ENCODE measurements at places on chromosomes 7 and 10.
A peak's percentile ranks its signal among the peaks of the same experiment; 100 is the strongest.

- DNase-seq = no peak
Measured at GRCh38 chr10:11440250-11441150, 170.9 kb downstream of the USP6NL start.

GRCh38 chr10:132185601-132186487 lies 904 bp upstream of the DPYSL4 start:
- peak; percentile 44 for DNase-seq

DNA sequence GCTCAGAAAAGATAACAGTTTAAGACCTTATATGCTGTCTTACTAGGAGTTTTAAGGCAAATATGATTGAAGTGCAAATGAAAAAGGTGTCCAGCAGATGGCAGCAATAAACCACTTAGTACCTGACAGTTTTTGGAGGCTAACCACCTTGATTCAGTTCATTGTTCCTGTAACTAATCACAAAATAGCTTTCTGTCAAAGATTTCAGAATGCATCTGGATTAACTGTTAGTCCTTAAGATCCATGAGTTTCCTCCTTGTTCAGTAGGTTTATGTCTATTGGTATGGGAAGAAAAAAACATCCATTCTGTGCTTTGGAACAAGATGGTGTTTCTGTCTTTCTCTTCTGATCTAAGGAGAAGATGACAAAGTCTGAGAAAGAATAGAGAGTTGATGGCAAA lies 46.6 kb downstream of the CCSER2 start:
- DNase-seq = peak; percentile 31

DNA sequence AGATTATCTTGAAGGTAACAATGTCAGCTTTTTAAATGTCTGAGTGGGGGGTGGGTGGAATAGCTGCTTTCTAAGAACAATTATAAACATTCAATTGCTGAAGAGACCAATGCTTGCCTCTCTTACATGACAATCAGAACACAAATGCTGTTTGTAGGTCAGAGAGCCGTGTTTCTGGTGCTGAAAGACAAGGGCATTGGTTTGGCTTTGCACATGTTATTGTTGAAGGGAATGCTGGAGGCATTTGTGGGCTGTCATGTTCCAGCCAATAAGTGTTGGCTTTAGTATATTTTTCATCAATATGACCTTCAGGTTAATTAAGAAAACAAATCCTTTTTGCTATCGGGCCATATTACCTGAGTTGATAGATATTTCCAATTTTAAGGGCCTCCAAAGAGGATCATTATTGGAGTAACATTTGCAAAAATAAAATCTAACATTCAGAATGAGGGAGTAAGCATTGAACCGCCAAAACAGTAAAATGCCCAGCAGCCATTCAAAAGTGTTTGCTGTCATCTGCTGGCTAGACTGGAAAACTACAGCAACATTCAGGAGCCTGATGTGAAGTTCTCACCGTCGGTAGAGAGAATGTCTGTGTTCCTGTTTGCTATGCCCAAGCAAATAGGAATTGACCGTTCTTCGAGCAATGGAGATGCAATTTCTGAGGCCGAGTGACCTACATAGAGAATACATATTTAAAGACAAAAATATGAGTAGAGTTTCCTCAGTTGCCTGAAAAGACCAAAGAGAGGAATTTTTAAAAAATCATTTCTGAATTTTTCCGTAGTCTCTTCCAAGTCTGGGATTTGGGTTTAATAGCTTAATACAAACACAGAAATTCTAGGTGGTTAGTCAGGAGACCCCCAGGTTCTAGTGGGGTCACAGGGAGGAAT lies 118.9 kb downstream of the APBB1IP start:
- DNase-seq = peak; percentile 9

DNA sequence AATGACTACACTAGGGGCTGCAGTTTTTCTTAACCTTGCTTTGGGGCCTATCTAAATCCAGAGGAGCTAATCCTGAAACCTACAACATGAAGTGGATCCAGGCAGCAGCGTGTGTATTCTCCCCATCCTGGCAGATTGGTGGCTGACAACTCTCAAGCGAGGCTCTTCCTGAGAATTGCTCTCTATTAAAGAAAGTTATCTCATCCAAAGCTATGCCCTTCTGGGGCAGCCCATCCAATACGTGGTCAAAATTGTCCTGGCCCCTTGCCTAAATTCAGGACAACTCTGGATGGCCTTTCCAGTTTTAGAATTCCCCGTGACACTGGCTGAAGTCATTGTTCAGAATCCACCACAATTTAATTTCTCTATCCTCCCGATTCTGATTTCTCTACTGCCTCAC lies 66.1 kb downstream of the IQUB start:
- DNase-seq = no peak

DNA sequence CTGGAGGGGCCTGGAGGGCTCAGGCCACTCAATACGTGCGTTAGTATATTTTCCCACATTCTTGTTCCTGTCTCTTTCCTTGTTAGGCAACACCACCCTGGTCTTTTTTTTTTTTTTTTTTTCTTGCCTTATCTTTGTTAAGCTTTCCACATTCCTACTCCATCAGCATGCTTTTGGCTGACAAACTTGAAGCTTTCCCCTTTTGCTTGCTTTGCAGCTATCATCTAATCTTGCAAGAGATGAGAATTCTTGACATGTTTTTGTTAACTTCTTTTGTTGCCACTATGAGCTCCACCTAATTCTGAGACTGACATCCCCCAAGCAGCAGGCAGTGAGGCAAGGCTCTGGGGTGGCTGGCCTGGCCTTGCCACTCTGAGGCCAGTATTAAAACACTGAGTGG lies 52.5 kb upstream of the NRP1 start:
- no peak for DNase-seq

- DNase-seq = no peak
Measured at GRCh38 chr7:125561006-125561405, 631.4 kb upstream of the POT1 start.

DNA sequence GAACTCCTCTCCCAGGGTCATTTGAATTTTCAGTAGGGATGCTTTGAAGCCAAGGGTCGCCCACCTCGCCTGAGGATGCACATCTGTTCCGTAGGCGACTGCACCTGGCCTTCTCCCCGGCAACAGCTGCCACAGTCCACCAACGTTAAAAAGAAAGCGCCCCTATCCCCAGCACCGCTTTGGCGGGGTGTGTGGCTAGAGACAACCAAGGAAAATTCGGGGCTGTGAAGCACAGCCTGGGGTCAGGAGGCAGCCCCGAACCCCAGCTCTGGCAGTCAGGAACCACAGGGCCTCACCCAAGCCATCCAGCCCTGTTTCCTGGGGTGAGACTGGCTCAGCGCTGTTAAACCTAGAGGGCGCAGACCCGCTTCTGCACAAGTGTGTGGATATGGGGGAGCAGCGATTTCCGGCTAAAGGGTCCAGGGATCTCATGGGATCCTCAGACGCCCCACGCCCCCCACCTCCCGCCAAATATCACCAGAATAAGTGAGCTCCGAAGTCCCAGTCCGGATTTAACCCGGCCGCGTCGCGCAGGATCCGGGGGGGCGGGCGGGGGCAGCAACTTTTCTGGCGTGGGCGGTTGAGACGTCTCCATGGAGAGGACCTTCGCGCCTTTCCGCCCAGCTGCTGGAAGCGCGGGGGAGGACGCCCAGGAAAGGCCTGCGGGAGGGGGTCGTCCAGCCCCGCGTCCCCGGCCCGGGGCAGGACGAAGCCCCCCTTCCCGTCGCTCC lies 822 bp downstream of the ZC3HAV1L start:
- no peak for DNase-seq

DNA sequence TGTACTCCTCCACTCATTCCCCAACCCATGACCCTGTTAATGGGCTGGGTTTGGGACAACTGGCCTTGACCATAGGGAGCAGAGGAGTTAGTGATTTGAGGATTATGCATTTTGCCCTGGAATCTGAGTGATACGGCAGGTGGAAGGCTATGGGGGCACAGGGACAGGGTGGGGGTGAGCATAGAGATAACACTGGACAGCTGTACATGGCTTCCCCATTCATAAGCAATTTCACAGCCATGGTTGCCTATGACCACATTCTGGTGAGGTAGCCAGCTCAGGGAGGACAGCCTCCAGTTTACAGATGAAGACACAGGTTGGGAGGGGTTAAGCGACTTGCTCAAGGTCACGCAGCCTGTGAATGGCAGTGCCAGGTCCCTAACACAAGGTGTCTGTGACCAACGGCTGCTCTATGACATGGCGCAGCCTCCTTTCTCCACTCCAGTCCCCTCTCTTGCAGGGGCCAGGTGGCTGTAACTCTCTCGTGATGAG lies 319.5 kb downstream of the PLXNA4 start:
- no peak for DNase-seq

GRCh38 chr7:158863611-158864506 lies 7.5 kb downstream of the DYNC2I1 start:
- DNase-seq = no peak

GRCh38 chr7:103996639-103997038 lies 7.2 kb upstream of the RELN start:
- DNase-seq = no peak

DNA sequence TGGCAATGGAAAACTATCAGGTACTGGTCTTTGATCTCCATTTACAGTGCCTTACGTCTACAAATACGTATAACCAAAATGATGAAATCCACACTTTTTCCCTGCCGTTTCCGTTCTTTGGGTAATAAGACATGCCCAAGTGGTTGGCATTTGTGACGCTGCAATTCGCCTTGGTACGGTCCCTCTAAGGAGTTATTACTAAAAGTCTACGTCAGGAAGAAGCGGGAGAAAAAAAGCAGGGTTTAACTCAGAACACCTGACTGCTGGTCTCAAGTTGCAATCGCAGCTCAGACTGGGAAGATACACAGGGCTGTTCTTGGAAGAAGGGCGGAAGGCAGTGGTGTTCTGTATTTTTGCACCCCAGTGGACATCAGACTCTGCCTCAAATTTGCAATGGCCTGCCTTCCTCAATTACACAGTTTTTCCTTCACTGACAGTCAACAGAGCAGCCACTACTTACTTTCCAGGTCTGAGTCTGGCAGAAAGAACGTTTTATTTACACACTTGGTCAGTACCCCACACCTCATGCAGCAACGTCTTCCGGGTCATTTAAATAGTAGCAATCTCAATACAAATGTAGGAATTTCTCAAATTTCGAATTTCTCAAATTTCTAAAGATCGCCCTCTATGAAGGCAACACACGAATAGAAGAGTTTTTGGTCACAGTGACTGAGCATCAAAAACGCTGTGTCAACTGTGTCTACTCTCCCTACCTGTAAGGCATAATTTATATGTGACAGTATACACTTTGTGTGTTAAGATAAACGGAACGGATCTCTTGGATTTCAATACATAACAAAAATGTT lies 2.1 kb downstream of the BAIAP2L1 start:
- no peak for DNase-seq

GRCh38 chr7:542713-543500 lies 23.3 kb upstream of the PDGFA start:
- no peak for DNase-seq

- DNase-seq = no peak
Measured at GRCh38 chr7:85508642-85509410, 322.0 kb upstream of the SEMA3D start.

DNA sequence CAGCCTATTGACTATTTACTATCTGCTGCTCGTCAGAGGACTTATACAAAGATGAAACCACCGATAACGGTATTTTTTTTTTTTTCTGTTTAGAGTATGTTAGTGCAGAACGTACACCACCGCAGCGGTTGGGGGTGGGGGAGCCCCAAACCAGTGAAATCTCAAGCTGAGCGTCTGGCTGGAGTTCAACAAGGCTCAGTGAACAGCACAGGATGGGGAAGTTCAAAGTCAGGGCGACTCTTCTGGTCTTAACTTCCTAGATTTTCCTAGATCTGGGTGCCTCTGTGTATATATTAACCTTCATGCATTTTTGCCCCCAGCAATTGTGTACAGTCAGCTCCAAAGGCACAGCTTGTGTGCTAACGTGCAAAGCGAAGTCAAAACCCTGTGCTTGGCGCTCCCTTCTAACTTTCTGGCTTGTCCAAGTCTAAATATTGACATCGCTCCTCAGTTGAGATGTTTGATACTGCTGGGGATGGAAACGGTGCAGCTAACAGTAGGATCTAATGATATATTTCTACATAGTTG lies 1.1 kb downstream of the RHOBTB1 start:
- no peak for DNase-seq

GRCh38 chr7:29300649-29301048 lies 106.1 kb downstream of the CHN2 start:
- DNase-seq = no peak

GRCh38 chr10:61781969-61782403 lies 119.3 kb downstream of the CABCOCO1 start:
- DNase-seq = no peak

GRCh38 chr7:131111081-131111576 lies 216.5 kb upstream of the MKLN1 start:
- DNase-seq = peak; percentile 22

GRCh38 chr10:116809483-116810119 lies 39.7 kb upstream of the ENO4 start:
- no peak for DNase-seq

GRCh38 chr7:4803397-4804241 lies 28.2 kb downstream of the AP5Z1 start:
- DNase-seq = no peak

DNA sequence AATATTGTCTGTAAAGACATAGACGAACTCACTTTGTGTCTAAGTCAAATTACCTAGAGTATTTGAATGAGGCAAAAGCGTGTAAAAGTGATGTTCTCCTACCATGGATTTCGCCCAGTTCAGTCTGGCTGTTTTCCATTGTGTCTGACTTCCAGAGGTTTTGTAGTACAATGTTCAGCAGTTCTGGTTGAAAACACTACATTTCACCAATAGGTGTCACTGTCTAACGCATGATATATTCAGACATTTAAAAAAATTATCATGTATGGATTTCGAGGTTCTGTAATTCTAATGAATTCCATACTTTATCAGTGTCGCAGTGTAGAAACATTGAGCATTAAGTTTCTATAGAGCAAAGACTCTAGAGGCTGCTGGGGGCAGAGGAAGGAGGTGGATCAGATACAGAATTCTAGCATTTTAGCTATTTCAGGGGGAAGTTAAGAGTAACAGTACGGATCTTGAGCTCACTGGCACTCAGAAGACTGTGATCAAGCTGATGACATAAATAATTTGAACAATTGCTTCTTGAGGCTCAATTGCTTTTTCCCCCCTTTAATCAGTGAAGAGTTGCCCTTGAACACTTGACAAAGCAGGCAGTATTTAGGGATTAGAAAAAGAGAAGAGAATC lies 196.9 kb upstream of the RHOBTB1 start:
- no peak for DNase-seq

- no peak for DNase-seq
Measured at GRCh38 chr10:62707810-62708209, 96.7 kb upstream of the ADO start.

DNA sequence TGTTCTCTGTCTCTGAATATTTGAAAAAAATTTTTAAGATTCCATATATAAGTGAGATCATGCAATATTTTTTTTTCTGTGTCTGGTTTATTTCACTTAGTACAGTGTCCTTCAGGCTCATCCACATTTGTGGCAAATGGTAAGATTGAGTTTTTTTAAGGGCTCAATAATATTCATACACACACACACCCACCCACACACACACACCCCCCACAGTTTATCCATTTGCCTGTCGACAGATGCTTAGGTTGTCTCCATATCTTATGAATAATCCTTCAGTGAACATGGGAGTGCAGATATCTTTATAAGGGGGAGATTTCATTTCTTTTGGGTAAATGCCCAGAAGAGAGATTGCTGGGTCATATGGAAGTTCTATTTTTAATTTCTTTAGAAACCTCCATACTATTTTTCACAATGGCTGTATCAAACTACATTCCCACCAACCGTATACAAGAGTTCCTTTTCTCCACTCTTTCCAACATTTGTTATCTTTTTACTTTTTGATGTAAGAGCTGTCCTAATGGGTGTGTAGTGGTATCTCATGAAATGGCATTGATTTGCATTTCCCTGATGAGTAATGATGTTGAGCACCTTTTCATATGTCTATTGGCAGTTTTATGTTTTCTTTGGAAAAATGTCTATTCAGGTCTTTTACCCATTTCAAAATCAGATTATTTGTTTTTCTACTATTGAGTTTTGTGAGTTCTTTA lies 35.0 kb downstream of the AUTS2 start:
- DNase-seq = no peak

GRCh38 chr10:63318491-63318890 lies 147.3 kb downstream of the JMJD1C start:
- DNase-seq = no peak
